ENCODE measurements at places on chromosomes 16 and 17.
A peak's percentile ranks its signal among the peaks of the same experiment; 100 is the strongest.

GRCh38 chr16:29913514-29913913, 12.5 kb downstream of the KCTD13 start:
- no peak for DNase-seq

DNA sequence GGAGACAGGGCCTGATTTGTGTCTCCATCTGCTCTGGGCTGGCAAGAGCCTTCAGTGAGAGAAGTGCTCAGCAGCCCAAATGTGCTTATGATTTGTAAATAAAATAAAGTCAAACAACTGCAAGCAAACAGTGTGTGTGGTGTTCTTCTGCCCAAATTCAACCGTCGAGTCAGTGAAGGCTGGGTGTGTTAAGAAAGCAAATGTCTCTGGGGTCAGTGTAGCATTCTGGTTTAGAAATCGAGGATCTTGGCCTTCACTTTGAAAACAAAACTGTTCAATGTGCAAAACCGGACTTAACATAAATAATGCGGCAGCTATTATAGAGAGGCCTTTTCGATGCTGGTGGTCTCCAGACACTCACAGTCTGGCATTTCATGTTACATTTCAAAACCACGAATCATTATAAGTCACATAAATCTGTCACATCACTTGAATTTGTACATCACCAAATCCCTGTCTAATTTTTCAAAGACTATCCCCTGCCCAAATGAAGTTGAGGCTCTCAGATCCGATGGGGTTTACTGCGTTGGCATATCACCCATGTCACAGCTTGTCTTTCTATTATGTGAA, 158.6 kb upstream of the MYOCD start:
- no peak for DNase-seq

- peak; percentile 75 for DNase-seq
Measured at GRCh38 chr17:28763804-28764266, 20.0 kb downstream of the TRAF4 start.

DNA sequence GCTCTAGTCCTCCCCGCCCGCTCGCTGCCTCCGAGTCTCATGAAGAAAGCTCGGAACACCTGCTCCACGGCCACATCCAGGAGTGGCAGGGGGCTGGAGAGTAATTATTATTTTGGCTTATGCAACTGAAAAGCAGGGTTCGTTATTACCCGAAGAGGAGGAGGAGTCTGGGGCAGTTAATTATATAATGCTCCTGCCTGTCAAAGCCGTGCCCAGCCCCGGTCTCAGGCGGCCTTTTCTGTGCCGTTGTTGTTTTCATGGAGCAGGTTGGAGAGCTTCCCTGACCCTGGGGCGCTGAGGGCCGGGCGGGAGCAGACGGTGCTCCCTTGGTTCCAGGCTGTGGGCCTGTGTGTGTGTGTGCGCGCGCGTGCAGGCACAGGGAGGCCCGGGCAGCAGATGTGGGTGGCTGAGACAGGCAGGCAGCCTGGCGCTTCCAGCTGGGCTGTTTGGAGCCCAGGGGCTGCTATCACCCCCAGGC, 2.4 kb downstream of the JPH3 start:
- no peak for DNase-seq

- no peak for DNase-seq
Measured at GRCh38 chr16:72942021-72942420, 105.9 kb downstream of the ZFHX3 start.

- DNase-seq, result peak; percentile 44
Measured at GRCh38 chr17:77959126-77959925, 823 bp downstream of the TNRC6C start.

GRCh38 chr16:15885560-15886001, 2.8 kb downstream of the CEP20 start:
- no peak for DNase-seq

- DNase-seq, result no peak
Measured at GRCh38 chr17:59725691-59726090, 18.2 kb downstream of the VMP1 start.

DNA sequence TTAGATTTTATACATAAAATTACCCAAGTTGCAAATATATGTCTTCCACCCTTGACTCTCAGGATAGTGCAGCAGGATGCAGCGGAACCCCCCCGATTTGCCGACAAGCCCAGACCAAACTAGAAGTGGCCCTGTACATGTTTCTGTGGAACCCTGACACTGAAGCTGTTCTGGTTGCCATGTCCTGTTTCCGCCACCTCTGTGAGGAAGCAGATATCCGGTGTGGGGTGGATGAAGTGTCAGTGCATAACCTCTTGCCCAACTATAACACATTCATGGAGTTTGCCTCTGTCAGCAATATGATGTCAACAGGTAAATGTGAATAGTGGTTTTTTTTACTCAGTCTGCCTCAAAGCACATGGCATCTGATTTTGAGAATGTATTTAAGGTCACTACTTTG, 70.7 kb downstream of the OMG start:
- DNase-seq, result no peak

GRCh38 chr17:27471321-27472269, 15.3 kb downstream of the KSR1 start:
- no peak for DNase-seq

- DNase-seq, result no peak
Measured at GRCh38 chr17:79850571-79851460, 11.6 kb upstream of the CBX4 start.

Measured in Jurkat, Clone E6-1 (cell line).